GM23338 (cell line): ENCODE measurements at places on chromosomes 2 and 18.

DNA sequence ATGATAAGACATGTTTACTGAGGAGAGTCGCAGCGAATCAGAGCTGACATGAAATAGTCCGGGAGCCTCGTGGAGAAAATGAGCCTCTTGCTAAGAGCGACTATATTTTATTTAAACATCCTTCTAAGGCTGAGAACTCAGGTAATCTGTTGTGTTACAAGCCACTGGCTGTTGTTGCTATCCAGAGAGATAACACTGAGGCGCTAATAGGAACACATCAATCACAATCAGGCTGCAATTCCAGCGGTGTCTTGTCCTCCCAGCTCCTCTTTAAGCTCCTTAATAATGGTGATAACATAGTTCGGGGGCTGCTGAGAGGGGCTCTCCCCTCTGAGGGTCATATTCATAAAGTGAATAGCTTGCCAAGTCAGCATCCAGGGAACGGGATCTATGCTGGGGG lies 95.1 kb downstream of the INSIG2 start:
- DNase-seq: no peak

GRCh38 chr2:9310798-9311197 lies 104.2 kb downstream of the ASAP2 start:
- no peak for DNase-seq

- DNase-seq: no peak
Observed at GRCh38 chr2:6073191-6074088, 381.3 kb downstream of the SOX11 start.

DNA sequence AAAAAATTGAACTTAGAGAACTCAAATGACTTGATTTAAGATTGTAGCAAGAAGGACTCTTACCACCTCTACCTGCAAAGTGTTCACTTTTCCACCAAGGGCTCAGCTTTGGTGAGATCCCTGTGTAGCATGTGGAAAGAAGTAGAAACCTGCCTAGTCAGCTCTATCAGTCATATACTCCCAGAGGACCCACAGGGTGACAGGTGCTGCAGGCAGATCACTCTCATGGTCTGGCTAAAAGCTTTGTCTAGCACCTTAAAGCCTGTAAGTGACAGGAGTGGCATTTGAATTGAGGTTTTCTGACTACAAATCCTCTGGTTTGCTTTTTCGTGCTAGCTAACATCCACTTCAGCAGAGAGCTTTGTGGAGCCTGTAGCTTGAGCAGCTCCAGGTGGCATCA lies 18.7 kb upstream of the NEMP2 start:
- no peak for DNase-seq

- DNase-seq: peak; percentile 69
Observed at GRCh38 chr2:186641807-186642321, 52.0 kb upstream of the FAM171B start.

- no peak for DNase-seq
Observed at GRCh38 chr2:120887320-120887697, 151.6 kb downstream of the GLI2 start.

- DNase-seq: peak; percentile 51
Observed at GRCh38 chr2:82023710-82024109, 1719.2 kb upstream of the LRRTM1 start.

DNA sequence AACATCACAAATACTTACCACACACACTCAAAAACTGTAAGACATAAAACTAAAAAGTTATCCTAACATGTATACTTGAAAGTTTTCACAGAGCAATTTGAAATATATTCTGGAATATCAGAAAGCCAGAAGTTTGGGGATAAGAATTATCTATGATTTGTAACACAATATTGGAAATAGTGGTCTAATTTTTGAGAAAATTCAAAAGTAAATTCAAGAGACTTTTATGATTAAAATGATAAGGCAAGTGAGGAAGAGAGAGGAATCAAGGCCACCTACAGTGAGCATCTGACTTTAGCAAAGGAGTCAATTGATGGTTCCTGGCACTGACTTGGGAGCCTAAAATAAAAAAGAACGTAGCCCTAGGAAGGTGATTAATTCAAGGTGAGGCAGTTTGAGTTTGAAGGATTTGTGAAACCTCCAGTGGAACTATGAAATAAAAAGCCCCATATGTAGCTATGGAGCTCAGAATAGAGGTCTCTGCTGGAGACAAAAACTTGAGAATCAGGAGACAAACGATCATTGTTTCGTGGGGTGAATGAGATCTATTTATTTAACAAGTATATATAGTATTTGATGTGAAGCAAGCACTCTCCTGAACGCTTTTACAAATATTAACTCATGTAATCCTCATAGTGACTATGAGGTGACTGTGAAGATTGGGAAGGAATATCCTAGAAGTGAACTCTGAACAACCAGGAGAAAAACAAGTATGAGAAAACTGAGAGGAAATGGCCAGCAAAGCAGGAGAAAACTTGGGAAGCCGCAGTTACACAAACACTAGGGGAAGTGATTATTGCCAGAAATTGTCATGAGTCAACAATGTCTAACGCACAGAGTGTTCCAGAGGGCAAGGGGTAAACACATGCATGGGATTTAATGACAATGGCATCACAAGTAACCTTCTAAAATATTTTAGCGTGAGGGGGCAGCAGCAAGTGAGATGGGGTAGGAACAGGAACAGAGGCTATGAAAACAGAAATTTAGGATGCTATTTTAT lies 12.8 kb downstream of the TFPI start:
- no peak for DNase-seq

DNA sequence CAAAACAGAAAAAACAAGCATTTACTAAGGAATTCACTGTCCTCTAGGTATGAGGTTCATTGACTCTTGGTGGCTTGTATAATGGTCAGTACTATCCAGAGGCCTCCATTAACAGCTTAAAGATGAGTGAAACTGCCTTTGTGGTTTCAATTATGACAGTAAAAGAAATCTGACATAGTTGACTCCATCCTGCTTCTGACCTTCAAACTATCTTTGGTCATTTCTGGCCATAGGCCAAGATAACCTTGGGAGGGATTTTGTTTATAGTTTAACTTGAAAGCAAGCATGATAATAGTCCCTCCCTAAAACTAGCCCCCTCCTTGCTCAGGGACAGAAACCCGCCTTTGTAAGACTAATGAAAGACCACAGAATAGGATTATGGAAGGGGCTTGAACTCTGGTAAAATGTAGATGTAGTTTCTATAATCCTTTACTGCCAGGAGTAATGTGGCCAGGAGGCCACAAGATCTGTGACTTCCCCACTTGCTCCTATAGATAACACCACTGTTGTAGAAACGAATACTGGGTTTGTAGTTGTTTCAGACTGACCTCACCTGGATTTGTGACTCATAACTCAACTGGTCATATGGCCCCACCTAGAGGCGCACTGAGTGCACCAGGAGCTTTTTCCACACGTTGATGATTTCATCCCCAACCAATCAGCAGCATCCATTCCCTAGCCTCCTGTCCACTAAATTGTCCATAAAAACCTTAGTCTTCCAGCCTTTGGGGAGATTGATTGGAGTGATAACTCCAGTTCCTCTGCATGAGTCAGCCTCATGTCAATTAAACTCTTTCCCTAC lies 8.6 kb upstream of the PLEKHM3 start:
- DNase-seq: peak; percentile 82

DNA sequence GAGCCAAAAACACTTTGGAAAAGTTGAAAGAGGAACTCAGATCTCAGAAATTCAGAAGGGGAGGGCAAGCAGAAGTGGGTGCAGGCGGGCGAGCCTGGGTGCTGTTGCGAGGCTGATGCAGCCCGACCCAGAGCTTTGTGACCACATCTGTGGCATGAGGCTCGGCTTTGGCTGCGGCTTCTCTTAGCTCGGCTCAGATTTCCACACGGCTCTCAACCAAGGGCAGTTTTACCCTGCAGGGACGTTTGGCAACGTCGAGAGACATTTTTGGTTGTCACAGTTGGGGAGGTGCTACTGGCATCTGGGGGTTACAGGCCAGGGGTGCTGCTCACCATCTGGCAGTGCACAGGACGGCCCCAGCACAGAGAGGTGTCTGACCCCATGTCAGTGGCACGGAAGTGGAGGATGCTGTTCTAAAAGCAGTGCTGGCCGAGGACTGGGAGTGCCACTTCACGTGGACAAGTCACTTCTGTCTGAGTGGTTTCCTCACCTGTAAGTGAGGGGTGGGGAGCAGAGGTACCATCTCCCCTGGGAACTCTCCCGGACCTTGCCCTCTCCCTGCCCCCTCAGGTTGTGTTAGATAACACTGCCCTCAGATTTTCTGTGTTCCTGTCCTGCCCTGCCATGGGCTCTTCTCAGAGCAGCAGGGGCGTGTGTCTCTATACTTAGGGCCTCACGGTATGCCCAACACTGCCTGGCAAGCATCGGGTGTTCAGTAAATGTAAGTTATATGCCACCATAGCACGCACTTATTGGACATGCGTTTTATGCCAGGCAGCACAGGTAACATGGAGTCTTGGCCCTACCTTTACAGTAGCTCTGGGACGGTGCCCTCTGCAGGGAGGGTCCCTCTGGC lies 48.7 kb upstream of the FAHD2A start:
- no peak for DNase-seq

DNA sequence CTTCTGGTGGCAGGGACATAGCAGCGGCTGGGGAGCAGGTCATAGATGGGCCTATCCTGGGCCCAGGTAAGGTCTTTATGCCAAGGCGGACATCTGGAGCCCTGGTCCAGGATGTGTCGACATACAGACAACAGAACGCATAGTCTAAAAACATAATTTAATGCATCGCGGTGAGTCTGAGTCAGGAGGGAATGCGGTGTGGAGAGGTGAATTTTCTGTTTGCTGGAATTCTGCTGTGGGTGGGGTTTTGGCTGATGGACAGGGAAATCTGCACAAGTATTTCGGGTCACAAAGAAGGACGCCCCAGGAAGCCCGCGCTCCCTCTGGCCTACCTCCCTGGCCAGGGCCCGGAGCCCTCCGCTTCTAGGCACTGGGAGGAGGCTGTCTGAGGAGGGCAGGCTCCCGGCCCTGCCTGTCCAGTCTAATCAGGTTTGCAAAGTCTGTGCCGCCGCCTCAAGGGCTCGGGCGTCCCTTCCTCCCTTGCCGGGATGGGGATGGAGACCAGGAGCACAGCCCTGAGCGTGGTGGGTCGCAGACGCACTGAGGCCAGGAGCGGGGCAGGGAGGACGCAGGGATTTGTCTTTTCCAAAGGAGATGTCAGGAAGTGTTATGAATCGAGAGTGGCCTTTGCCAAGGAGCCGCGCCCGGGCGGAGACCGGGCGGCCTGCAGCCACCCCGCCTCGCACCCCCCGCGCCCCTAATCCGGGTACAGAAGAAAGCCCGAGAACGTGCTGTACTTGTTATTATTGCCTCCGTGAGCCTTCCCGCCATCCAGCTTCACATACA lies 2.3 kb downstream of the C1QL2 start:
- DNase-seq: peak; percentile 72

DNA sequence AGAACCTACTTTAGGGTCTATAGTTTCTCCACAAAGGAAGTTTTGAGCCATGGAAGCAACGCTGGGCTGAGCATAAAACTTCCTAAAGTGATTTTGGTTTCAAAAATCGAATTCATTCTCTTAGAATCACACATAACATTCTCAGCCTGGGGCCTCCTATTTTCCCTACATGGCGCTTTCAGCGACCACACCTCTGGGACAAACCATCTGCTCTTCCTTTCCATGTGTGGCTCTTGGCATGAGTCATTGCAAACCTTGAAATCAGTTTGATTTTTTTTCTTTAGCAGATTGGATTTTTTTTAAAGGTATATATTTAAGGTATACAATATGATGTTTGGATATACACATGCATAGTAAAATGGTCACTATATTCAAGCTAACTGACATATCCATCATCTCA lies 72.5 kb upstream of the APCDD1 start:
- DNase-seq: no peak

- no peak for DNase-seq
Observed at GRCh38 chr2:96532641-96533291, 3.8 kb upstream of the ARID5A start.

- no peak for DNase-seq
Observed at GRCh38 chr2:236706803-236707202, 137.2 kb downstream of the ACKR3 start.

DNA sequence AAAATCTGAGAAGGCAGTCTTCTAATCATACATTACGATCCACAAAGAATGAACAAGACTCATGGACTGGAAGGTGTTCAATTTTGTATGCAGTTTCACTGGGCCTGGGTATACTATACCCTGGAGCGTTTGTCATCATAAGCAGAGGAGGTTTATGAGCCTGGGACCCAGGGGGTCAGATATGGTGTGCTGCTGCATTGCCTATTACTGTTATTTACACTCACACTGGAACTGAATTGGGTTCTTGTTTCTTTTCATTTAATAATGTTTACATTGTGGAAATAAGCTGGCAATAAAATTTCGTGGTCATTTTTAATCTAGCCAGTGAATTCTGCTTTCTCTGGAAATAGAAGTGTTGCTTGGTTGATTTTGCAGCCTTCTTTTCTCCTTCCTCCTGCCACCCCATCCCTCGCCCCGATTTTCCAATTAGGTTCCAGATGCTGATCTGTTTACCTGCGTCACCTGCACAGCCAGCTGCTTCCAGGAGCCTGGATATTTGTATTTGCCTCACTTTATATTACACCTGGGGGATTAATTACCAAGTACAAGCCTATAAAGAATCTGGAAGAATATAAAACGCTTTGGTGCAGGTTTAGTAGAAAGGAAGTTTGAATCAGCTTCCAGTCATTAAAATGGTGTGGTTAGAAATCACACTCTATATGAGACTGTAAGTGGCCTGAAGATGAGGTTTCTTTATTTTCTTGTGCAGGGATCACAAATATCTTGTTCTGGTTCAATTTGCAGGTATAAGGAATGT lies 234.4 kb downstream of the SOCS6 start:
- DNase-seq: no peak

DNA sequence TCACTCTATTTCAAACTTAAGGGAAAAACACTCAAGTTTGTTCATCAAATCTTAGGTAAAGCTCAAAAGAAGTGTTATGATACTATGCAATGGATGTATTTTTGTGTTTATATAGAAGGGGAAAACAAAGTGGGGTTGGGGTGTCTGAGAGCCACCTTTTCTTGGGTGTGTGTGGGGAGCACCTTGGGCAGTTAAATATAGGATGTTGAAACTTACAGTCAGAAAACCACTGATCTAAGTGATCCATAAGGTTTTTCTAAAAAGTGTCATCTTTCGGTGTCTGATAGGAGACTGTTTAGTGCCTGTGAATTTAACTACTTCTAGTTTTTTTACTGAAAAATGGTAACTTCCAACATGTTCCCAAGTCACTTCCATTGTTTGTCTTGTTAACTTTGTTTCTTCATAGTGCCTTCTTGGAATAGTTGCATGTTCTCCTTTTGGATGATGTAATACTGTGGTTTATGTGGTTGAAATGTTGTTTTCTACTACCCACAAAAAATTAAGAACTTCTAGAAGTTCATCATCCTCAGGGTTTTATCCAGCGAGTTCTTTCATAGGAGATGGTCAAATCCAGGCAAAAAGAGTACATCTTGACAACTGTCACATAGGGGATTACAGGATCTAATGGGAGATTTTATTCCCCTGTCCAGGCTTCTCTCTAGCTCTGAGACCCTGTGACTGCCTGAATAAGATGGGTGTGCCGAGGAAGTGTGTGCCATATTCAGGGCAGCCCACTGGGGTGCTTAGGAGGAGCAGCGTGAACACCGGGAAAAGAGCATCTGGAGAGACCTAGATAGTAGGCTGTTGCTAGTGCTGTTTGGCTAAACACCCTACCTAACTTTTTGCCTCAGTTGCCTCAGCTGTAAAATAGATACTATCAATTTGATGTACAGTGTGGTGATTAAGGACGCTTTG lies 46.2 kb downstream of the CAB39 start:
- no peak for DNase-seq
